ENCODE measurements at places on chromosomes 5 and 9.

DNA sequence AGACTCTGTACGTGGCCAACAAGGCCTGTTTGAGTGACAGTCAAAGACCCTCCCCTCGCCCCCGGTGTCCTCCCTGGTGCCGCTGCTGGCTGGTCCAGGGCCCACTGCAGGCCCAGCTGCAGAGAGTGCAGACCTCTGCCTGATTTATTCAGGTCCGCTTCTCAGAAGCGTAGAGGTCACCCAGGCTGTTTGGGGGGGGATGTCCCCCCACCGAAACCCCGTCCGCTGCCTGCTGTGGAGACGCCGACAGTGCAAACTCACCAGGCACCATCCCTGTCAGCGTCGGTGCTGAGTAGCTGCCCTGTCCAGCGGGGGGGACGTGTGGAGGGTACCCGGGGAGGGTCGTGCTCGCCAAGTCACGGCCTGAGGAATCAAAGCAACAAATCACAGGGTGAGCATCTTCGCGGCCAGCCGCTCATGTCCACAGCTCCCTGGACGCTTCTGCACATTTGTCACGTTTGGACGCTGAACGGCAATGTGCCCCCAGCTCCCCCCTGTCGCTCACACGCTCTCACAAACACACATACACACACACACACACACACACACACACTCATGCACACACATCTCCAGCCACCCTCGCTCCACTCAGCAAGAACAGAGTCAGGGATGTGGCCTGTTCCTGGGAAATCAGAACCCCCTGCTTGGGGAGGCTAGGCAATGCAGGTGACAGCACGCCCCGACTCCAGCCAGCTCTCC, 152.2 kb downstream of the PAX5 start:
- DNase-seq: no peak

GRCh38 chr9:19552282-19553105, 143.7 kb downstream of the ACER2 start:
- DNase-seq: no peak

GRCh38 chr9:87886210-87886932, 3.7 kb downstream of the SPATA31E1 start:
- DNase-seq: no peak

DNA sequence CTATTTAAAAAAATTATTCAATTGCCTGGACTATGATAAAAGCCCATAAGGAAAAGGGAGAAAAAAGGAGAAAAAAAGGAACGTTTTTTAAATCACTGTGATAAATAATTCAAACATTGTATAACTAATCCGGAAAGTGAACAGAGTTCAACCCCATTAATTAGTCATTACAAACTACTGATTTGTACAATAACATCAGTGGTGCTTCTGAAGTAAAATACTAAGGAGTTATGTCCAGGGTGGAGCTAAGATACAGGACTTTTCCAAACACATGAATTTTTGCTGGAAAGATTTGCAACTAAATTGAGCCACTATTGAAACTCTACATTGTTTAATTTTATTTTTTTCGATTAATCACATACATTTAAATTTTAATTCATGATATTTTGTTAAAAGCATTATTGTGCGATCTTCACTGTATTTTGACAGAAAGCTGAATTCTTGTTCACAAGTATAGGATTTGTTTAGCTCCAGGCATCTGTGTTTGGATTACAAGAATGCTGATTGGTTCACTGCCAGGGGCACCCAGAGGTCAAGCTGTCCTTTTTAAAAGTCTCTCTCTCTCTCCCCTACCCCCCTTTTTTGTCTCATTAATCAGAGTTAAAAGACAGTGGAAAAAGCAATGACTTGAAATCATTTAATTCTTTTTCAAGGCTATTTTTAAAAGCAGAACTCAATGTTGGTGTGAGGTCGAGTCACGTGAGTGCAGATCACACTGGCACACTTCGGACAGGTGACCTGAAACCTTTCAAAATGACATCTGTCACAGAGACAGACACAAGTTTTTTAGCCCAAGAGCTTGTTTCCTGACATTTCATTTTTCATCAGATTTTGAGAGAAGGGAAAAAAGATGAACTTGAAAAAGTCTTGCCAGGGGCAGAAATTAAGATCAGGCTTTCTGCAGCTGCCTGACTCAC, 387.3 kb downstream of the NR2F1-AS1 start:
- no peak for DNase-seq

DNA sequence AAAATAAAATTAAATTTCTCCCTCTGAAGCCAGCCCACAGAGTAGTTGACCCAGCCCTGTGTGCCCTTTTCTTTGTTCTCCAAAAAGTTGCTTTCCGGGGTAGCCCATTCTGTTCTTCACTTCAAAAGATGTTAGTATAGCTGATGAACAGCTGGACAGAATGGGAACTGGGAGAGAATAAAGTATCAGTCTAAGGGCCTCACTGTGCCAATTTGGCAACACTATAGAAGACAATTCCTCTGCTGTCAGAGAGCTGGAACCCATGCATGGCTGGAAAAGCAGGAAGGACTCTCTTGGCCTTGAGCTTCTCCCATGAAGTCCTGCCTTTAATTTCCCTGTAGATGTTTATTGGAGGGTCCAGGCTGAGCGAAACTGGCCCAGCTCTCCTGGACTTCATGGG, 11.0 kb upstream of the TNFSF8 start:
- DNase-seq: no peak

DNA sequence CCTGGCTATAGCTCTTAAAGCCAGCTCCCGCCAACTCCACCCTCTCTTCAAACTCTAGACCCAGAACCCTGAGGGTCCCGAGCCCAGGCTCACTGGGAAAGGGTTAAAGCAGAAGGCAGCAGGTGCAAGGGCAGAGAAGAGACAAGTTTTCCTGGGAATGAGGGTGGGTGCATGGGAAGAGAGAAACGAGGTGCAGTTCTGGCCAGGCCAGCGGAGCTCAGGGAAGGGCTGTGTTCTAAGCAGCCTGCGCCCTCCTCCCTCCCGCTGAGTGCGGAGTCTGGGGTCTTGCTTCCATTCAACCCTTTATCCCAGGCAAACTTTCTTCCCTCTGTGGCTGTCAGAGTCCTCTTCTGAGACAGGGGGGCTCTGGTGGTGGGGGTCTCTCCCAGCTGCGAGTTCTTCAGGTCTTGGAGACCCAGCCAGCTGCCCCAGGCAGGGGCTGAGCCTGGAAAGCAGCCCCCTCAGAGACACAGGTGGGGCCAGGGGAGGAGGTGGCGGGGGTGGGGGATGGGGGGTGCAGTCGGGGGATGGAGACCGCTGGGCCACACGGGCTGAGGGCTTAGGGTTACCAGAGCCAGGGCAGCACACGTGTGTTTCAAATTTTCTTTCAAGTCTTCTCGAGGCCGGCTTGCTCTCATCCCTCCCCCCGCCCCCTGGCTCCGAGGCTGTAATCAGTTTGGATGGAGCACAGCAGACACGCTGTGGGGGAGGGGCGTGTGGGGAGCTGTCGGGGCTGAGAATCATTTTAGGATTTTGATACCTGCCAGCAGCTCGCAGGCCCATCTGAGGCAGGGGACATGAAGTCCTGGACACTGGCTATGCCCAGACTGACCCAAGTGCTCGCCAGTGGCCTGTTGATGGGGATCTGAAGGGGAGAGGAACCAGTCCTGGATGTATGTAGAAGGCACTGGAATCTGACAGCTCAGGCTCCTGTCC, 169.6 kb upstream of the SMIM23 start:
- no peak for DNase-seq

DNA sequence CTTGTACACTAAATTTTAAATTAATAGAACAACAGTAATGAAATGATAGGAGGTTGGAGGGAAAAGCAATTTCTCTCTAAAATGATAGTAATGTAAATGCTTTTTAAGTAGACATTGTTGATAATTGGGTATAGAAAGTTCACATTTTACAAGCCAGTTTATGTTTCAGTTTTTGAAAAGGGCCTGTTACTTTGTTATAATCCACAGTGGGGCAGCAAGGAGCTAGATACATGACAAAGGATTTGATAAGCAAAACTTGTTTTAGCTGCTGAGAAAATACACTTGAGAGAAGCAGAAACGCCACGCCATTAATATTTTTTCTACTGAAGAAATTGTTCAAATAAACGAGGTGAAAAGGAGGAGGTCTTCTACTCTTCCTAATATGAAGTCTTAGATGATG, 30.2 kb downstream of the SREK1 start:
- DNase-seq: no peak

- DNase-seq: no peak
Measured at GRCh38 chr5:83522446-83522845, 50.9 kb downstream of the VCAN start.

- no peak for DNase-seq
Measured at GRCh38 chr5:59287361-59287760, 606.2 kb downstream of the PDE4D start.

- peak; percentile 7 for DNase-seq
Measured at GRCh38 chr5:61330341-61330844, 1.7 kb upstream of the ZSWIM6 start.

- DNase-seq: no peak
Measured at GRCh38 chr5:57653636-57654290, 171.2 kb upstream of the ACTBL2 start.

- peak; percentile 43 for DNase-seq
Measured at GRCh38 chr5:109849478-109850088, 159.9 kb downstream of the MAN2A1 start.

DNA sequence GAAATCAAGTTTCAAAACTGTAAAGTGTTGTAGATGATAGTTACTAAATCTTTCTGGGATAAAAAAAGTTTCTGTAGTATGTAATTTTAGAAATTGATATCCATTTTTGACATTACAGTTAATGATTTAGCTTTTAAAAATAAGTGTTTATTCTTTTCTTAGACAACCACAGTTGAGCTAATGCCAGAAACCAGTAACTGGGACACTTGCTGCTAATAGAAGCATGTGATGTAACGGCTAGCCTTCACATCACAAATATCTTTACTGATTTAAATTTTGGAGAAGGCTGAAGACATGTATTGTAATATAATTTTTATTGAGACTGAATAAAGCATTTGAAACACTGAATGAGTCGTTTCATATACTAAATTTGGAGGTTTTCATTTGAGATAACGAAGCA, 18.8 kb downstream of the CSNK1G3 start:
- no peak for DNase-seq

Measured in CD4-positive, alpha-beta T cell treated with Interleukin-6 at 100 ng/mL for 8 hours (primary cell).